ENCODE measurements at places on chromosomes 4 and X. TPM values are rescaled to one million over a fixed set of nuclear protein-coding genes. Genes with fewer than 3 reads are reported as not detected.

Gene GPR119
- total RNA-seq: not detected

Gene CSAG3
- total RNA-seq: not detected

Gene ARMCX6
- total RNA-seq: 29.9 TPM

Gene VEGFD
- 0.46 TPM for total RNA-seq

Gene CD40LG
- not detected for total RNA-seq

Gene CXCL1
- total RNA-seq: 70.6 TPM

Gene CXCR3
- not detected for total RNA-seq

Gene TDO2
- total RNA-seq: 0.92 TPM

Gene ITM2A
- 0.14 TPM for total RNA-seq

Gene MEPE
- not detected for total RNA-seq

Gene CFAP47
- total RNA-seq: under 0.01 TPM

Gene GRID2
- not detected for total RNA-seq

Gene HEPH
- 15.1 TPM for total RNA-seq

Gene SPP1
- total RNA-seq: 1.3 TPM

Gene RBM46
- 0.09 TPM for total RNA-seq

Gene DOK7
- not detected for total RNA-seq

Gene SPANXA2
- total RNA-seq: 0.28 TPM

Gene NDNF
- total RNA-seq: 0.18 TPM

Gene GYPA
- not detected for total RNA-seq

Gene TMPRSS11A
- total RNA-seq: not detected

Gene ZNF674
- 5.0 TPM for total RNA-seq

Gene ZRSR2
- 5.0 TPM for total RNA-seq

Gene PDGFRA
- total RNA-seq: 502 TPM

Gene PAGE2
- total RNA-seq: 0.71 TPM

Gene F8A2
- not detected for total RNA-seq

Gene CPZ
- total RNA-seq: 14.5 TPM

Gene MAP7D3
- 10.2 TPM for total RNA-seq

Gene SLC9A7
- 36.0 TPM for total RNA-seq
